Right lung (tissue), 10 donors: ENCODE measurements at places on chromosomes 5 and 9. TPM values are rescaled to one million over a fixed set of nuclear protein-coding genes. Genes with fewer than 3 reads are reported as not detected.

CA9 gene
- 1.2 TPM for polyA plus RNA-seq

- DNase-seq, result no peak
Observed at GRCh38 chr9:131468031-131468430, 34.7 kb upstream of the POMT1 start.

- no peak for DNase-seq
Observed at GRCh38 chr9:114294664-114295063, 28.2 kb upstream of the ORM1 start.

GRCh38 chr5:112915831-112916230 lies 6.2 kb downstream of the REEP5 start:
- DNase-seq, result no peak

DNA sequence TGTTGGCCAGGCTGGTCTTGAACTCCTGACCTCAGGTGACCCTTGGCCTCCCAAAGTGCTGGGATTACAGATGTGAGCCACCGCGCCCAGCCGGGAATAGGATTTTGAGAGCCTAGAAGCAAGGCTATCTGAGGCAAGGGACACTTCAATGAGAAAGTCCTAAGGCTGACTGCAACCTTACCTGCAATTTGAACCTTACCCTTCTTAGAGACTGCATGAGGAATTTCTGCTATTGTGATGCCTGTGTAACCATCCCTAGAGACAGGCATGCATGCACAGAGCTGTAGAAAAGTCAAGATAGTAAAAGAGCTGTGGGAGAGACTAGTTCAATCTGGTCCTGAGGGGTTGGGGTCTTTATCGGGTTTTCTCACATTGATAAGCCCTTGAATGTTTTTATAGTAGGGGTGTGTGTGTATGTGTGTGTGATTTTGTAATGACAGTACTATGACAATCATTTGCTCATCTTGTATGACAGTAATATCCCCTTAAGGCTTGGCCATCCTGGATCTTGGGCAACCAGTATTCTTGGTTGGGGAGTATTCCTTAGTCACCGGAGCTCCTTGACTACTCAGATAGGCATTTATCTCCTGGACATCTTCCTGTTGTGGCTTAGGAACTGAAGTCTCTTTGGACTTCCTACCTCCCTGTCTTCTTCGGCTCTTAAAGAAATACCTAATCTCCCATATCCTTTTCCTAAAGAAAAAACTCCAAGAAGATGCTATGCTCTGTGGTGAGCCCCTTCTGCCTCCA lies 11.2 kb downstream of the DNAJB5 start:
- DNase-seq, result no peak

GRCh38 chr5:36691226-36691625 lies 84.8 kb downstream of the SLC1A3 start:
- no peak for DNase-seq

- DNase-seq, result no peak
Observed at GRCh38 chr5:5221724-5222123, 81.6 kb downstream of the ADAMTS16 start.
